ENCODE measurements at places on chromosomes 5 and 9.
A peak's percentile ranks its signal among the peaks of the same experiment; 100 is the strongest.

DNA sequence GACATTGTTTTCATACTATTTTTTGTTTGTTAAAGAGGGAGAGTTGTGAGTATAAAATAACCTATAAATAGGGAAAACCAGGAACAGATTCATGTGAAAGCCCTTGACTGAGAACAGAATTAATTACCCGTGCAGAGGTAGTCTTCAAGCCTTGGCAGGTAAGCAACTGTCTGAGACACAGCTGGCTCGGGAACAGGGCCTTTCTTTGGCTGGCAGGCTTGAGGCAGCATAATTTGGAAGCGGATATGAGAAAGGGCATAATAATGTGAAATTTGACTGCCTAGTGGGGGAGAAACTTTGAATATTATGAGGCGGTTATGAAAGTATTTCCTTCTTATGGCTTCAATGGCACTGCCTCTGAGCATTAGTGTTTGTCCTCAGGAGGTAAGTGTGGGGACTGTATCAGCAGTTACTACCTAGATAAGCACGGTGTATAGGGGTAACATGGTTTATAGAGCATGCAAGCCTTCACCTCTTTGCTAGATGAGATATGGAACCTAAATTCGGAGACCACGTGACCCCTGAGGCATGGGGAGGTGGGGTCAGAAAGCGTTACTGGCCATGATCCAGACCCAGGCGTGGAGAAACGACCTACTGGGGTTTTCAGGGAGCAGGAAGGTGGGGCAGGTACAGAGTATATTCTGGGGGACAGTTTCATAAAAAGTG, 210.2 kb upstream of the GAS1 start:
- H3K27ac ChIP-seq, result no peak overlapping the region
- no peak overlapping the region for H3K4me3 ChIP-seq
- peaks cover 11% of the 10 kb centered on the region for H3K4me1 ChIP-seq

GRCh38 chr5:170809551-170809950, 26.0 kb downstream of the GABRP start:
- H3K4me3 ChIP-seq, result no peak overlapping the region
- H3K27ac ChIP-seq, result no peak overlapping the region
- H3K27me3 ChIP-seq, result no peaks in the 10 kb centered on the region

DNA sequence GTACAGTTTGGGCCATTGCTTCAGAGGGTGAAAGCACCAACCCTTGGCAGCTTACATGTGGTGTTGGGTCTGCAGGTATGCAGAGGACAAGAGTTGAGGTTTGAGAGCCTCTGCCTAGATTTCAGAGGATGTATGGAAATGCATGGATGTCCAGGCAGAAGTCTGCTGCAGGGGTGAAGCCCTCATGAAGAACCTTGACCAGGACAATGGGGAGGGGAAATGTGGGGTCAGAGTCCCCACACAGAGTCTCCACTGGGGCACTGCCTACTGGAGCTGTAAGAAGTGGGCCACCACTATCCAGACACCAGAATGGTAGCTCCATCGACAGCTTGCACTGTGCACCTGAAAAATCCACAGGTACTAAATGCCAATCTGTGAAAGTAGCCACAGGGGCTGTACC, 113.6 kb upstream of the SPATA31C2 start:
- H3K27ac ChIP-seq, result no peak overlapping the region
- no peaks in the 10 kb centered on the region for H3K36me3 ChIP-seq
- no peaks in the 10 kb centered on the region for H3K27me3 ChIP-seq
- no peak for DNase-seq
- no peaks in the 10 kb centered on the region for H3K4me1 ChIP-seq

DNA sequence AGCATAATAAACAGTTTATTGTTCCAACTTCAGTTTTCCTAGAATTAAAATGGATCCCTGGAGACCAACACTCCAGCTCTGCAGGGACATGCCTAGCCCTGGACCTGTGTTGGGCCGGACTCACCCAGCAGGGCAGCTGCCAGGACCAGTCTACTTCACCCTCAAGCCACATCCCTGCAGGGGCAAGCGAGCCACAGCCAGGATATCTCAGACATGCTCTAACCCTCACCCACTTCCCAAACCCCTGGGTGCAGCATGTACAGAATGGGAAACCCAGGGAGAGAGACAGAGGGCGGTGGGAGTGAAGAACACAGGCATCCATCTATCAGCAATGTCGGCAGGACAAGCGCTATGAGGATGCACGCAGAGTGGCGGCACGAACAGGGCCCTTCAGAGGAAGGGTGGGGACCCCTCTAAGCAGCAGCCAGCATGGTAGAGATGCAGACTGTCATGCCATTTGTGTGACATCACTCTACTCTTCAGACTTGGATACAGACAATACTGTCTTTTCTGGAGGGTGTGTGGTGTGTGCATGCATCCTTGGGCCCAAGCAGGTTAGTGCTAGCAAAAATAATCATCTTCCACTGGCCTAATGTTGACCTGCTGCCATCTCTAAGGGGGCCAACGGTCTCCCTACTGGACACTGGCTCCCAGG, 83.1 kb downstream of the SEMA4D start:
- no peak overlapping the region for H3K4me3 ChIP-seq
- H3K4me1 ChIP-seq, result peaks cover 31% of the 10 kb centered on the region
- no peak for DNase-seq
- no peaks in the 10 kb centered on the region for H3K27me3 ChIP-seq

DNA sequence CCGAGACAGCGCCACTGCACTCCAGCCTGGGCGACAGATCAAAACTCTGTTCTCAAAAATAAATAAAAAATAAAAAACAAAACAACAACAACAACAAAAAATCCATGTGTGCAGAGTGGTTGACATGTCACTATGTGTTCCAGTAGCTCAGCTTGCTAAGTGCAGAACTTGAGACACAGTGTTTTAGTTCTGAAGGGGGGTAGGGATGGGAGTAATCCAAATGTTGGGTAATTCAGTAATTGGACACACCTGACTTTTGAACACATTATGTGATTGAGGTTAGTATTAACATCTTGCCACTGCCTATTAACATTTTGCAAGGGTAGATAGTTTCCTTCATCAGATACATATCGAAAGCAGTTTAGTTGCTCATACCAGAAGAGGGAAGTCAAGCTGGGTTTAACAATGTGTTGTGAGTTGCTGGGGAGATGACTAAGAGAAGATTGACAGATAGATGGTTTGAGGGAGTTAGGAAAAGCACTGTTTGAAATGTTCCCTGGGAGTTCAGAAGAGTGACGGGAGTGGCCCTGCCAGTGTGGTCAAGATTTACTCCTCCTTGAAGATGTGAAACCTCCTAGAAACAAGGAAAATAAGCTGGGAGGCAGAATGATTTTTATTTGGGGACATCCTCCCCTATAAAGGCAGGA, 928 bp downstream of the HACD4 start:
- H3K27me3 ChIP-seq, result no peaks in the 10 kb centered on the region
- H3K36me3 ChIP-seq, result no peaks in the 10 kb centered on the region
- DNase-seq, result peak; percentile 44
- peaks cover 6% of the 10 kb centered on the region for H3K4me1 ChIP-seq
- H3K4me3 ChIP-seq, result no peak overlapping the region

- H3K27me3 ChIP-seq, result no peaks in the 10 kb centered on the region
- H3K4me1 ChIP-seq, result no peaks in the 10 kb centered on the region
- no peak overlapping the region for H3K4me3 ChIP-seq
- no peak overlapping the region for H3K27ac ChIP-seq
Measured at GRCh38 chr9:134290603-134291451, 35.4 kb upstream of the RXRA start.

DNA sequence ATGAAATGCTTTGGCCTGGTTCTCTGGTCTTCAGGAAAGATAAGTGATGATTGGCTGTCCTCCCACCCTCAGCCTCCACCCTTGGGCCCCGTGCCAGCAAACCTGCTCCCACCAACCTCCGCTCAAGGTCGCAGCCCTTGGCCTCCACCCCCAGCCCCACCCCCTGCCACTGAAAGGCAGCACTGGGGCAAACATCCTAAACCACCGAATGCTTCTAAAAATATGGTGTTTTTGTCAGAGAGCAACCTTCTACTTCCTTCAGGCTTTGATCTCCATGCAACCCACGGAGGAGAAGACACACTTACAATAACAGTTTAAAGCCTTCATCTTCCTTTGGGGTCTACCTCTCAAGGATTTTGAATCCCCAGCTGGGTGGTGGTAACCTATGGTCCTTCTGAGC, 24.0 kb upstream of the TCF7 start:
- no peak for DNase-seq
- no peaks in the 10 kb centered on the region for H3K36me3 ChIP-seq
- H3K4me1 ChIP-seq, result no peaks in the 10 kb centered on the region
- no peak overlapping the region for H3K27ac ChIP-seq
- H3K4me3 ChIP-seq, result no peak overlapping the region

GRCh38 chr5:58268268-58268667, 191.6 kb downstream of the PLK2 start:
- H3K27ac ChIP-seq, result no peak overlapping the region
- DNase-seq, result peak; percentile 24
- no peaks in the 10 kb centered on the region for H3K4me1 ChIP-seq

DNA sequence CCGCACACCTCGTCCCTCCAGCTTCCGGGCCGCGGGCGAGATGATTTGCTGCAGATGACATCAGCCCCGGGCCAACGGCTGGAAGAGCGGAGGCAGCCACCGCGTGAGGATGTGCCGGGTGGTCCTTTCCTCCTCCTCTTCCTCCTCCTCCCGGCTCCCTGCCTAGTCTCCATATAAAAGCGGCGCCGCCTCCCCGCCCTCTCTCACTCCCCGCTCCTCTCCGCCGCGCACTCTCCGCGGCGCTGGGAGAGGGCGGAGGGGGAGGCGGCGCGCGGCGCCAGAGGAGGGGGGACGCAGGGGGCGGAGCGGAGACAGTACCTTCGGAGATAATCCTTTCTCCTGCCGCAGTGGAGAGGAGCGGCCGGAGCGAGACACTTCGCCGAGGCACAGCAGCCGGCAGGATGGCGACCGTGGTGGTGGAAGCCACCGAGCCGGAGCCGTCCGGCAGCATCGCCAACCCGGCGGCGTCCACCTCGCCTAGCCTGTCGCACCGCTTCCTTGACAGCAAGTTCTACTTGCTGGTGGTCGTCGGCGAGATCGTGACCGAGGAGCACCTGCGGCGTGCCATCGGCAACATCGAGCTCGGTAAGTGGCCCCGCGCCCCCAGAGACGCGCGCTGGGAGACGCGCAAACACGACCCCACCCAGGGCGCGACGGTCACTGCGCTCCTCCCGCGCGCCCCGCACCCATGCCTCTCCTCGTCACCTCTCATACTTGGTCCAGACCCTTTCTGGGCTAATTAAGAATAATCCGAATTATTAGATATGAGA, at the start of gene MAP1B:
MAP1B (plus strand) TSS at position 345 of the 770 bp plus-strand sequence; CDS start at position 402, 57 bp downstream.
- H3K36me3 ChIP-seq, result no peaks in the 10 kb centered on the region
- peak within 1 kb of the TSS; percentile 75 for H3K27ac ChIP-seq
- peak within 1 kb of the TSS; percentile 69 for H3K4me3 ChIP-seq
- peaks cover 4% of the 10 kb centered on the region for H3K4me1 ChIP-seq
- DNase-seq, result peak; percentile 18

DNA sequence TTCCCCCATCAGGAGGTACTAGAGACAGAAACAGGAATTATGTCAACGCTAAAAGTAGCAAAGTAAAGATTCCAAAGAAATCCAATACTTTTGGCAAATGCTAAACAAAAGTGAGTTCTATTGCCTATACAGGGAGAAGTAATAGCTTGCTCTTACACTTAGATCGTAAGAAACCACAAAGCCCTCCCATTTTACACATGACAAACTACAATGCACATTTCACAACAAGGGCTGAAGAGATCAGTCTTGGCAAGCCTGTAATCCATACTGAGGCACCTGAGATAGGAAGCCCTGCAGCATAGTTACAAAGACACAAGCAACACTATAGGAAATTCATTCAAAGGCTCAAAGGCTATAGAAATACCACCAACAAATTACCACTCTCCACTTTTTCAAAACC, 7.7 kb downstream of the HNRNPK start:
- H3K27me3 ChIP-seq, result no peaks in the 10 kb centered on the region
- no peak overlapping the region for H3K27ac ChIP-seq
- H3K4me1 ChIP-seq, result peaks cover 10% of the 10 kb centered on the region

- H3K27me3 ChIP-seq, result no peaks in the 10 kb centered on the region
- no peak for DNase-seq
- no peak overlapping the region for H3K4me3 ChIP-seq
- H3K4me1 ChIP-seq, result no peaks in the 10 kb centered on the region
- H3K36me3 ChIP-seq, result no peaks in the 10 kb centered on the region
Measured at GRCh38 chr9:8800196-8800595, 1000.6 kb upstream of the DMAC1 start.

- H3K36me3 ChIP-seq, result no peaks in the 10 kb centered on the region
- H3K4me1 ChIP-seq, result peaks cover 29% of the 10 kb centered on the region
- DNase-seq, result no peak
- no peaks in the 10 kb centered on the region for H3K27me3 ChIP-seq
Measured at GRCh38 chr5:40796487-40796889, 1.7 kb downstream of the PRKAA1 start.

- peak; percentile 29 for DNase-seq
- no peak overlapping the region for H3K27ac ChIP-seq
- H3K4me3 ChIP-seq, result peak overlapping the region; percentile 32
- H3K36me3 ChIP-seq, result no peaks in the 10 kb centered on the region
Measured at GRCh38 chr5:134070725-134071613, 43.5 kb upstream of the TCF7 start.

DNA sequence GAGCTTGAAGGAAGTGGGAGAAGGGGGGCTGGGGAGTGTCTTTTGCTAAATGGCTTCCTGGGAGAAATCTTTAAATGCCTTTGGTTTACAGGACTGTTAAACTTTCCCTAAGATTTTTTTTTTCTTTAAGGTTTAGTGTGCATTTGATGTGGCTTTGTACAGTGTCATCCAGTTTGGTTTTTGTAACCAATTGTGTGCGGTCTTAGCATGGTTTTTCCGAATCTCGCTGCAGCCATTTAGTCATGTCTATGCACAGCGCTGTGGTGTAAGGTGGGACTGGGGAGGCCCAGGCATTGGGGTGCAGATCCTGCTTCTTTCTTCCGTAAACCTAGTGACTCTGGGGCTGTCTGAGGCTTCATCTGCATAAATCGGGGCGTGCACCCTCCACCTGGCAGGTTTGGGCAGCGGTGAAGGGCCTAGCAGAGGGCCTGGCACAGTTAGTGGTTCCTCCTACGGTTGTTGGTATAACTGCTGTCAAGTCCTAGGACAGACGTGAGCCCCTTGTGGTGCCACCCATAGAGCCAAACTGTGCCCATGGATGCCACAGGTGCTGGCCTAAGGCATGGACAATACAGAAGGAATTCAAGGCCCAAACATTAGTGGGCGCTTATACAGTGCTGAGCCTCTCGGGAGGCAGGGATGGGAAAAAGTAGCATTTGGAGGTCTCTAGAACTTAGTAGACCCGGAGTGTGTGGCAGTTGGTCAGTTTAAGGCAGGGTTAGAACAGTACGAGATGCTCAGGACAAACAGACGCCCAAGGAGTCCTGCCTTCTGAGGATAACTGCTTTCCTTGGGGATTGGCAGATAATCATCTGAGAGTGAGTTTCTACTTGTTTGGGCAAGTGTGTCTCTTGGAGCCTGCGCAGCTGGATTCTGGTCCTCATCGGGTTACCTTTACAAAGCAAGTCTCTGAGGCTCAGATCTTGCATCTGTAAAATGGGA, 1.5 kb downstream of the PRRC2B start:
- no peaks in the 10 kb centered on the region for H3K36me3 ChIP-seq
- peak overlapping the region; percentile 97 for H3K27ac ChIP-seq
- H3K4me3 ChIP-seq, result peak overlapping the region; percentile 90
- DNase-seq, result peak; percentile 79

GRCh38 chr5:50435168-50435567, 5.9 kb downstream of the EMB start:
- H3K27me3 ChIP-seq, result no peaks in the 10 kb centered on the region
- H3K4me3 ChIP-seq, result no peak overlapping the region
- no peaks in the 10 kb centered on the region for H3K4me1 ChIP-seq
- H3K36me3 ChIP-seq, result no peaks in the 10 kb centered on the region
- no peak overlapping the region for H3K27ac ChIP-seq

- H3K36me3 ChIP-seq, result no peaks in the 10 kb centered on the region
- no peak for DNase-seq
- H3K27ac ChIP-seq, result no peak overlapping the region
- H3K4me1 ChIP-seq, result no peaks in the 10 kb centered on the region
Measured at GRCh38 chr5:132850066-132850465, 16.2 kb downstream of the GDF9 start.

GRCh38 chr9:111743275-111743674, 51.5 kb downstream of the SHOC1 start:
- H3K4me1 ChIP-seq, result no peaks in the 10 kb centered on the region
- no peaks in the 10 kb centered on the region for H3K36me3 ChIP-seq
